ENCODE measurements at places on chromosomes 13 and 19.
A peak's percentile ranks its signal among the peaks of the same experiment; 100 is the strongest.

DNA sequence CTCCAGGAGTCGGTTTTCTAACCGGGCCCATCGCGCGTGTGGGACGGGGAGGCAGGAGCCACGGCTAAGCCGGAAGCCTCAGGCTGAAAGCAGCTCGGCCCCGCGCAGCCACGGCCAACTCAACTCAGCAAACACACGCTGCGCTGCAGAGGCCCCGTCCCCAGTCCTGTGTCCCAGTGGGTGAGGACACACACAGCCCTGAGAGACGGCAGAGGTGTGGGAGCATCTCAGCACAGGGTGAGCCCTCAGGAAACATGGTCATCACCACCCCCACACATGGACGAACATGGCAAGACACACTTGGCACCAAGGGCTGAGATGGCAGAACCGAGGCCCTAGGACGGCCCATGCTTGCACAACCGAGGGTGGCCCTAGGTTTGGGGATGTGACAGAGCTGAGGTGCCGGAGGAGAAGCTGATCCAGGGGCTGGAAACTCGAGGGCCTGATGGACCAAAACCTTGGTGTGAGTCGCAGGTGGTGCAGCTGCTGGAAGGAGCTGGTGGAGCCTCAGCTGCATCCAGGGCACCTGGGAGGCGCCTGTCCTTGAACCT is 29.0 kb upstream of the C13orf46 start:
- no peak for DNase-seq

DNA sequence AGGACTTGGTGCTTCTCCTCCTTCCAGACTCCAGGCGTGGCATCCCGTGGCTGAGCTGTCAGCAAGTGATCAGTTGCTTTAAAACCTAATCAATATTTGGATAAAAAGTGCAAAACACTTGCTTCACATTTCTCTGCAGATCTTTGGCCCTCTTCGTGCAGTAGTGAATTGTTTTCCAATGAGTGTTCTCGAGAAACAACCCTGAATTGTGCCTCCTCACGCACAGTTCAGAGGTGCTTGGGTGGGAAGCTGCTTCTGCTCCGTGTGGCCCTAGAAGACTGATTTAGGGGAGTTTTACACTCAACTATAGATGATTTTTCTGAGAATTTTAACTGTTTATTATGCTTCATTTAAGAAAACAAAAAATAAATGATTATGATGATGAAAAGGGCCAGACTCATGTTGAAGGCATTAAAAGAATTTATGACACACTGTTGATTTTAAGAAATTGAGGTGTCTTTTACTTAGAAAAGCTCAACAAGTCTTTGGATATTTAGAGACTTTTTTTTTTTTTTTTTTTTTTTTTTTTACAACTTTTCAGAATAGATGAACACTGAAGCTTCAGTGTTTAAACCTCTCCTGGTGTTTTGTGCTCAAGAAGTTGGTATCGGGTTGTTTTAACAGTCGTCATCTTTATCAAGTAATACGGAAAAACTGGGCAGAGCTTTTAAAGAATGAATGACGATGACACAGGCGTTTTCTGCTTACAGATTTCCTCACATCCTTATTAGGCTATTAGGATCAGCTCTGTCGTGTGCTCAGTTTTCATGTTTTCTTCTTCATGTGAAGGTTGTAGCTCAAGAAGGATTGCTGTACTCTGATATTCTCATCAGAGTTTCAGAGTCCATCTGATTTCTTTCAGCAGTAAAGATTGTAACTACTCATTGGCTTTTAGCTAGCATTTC is 39.5 kb upstream of the TEX29 start:
- no peak for DNase-seq

DNA sequence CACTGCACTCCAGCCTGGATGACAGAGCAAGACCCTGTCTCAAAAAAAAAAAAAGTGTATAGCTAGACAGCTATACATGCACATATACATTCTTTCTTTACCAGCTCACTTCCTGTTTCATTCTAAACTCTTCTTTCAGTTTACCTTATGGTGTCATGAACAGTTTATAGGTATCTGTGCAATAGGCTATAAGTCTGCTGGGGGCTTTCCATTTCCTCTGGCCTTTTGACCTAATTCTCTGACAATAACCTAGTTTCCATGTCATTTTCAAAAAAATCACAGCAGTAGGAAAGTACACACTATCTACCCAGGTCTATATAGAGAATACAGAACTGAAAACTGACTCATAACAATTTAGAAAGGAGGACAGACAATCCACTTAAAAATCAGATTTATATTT is 24.4 kb upstream of the URAD start:
- no peak for DNase-seq

DNA sequence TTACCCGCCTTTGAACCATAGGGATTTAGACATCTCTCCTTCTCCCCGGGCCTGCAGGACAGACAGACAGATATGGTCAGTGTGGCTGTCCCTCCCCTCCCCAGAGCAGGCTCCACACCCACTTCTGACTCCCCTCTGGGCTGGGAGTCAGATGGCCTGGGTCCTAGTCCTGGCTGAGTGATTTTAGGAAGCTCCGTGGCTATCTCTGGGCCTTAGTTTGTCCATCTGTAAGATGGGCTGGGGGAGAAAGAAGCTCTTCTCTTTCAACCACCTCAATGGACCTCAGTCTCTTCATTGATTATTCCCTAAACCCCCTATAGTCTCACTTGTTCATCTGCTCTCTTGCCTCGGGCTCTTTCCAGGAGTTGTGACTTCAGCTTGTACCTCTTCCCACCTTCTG is 35.5 kb downstream of the UNC13A start:
- no peak for DNase-seq

DNA sequence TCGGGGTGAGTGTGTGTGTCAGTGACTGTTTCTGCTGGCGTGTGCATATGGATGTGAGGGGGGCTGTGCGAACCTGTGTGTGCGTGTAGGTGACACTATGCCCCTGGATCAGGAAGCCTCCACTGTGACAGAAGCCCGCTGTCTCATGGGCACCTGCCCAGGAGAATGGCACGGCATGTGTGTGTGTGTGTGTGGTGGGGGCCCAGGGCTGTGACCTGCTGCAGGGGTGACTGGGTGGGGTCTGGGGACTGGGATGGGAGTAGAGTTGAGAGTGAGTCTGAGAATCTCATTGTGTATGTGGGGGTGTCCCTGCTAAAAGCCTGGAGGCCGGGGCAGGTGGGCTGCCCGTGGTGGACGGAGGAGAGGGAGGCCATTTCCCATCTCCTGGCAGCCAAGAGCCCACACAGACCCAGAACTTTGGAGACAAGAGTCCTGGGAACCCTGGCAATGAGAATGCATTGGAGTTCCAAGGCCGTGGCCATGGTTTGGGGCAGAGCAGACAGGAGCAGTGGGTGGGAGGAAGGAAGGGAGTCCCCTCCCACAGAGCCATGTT is 6.4 kb upstream of the TPM4 start:
- no peak for DNase-seq

DNA sequence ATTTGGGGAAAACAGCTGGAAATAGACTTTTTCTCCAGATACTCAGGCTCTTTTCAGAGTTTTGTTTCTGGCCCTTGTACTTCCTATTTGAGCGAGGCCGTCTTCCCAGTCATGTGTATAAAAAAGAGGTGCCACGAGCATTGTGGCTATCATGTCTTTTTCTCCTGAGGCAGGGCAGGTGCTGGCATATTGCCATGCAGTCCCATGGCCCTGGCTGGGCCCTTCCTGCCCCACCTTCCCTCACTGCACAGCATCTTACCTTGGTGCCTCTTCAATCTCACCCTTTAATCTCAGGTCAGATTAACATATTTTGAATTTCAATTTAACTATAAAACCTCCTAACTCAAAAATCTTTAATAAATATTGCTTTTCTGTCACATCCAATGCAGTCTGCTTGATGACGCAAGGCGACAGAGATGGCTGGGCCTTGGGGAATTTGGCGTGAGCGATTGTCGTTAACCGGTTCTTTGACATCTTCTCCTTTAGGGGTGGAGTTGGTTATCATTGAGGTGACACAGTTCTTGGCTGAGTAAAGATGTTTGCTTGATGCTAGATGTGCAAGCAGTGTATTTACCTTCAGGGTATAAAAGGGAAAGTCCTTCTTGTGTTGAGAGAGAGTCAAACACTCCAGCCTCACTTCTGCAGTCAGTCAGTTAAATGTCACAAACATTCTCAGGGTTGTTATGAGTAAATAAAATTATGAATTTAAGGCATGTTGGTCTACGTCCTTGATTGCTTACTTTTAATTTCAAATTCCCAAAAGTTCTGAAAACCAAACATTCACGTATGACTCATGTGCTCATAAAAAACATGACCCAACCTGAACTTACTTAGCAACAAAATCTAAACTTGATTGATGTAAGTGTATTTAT is 289.9 kb downstream of the MYO16 start:
- no peak for DNase-seq

- DNase-seq = no peak
Observed at GRCh38 chr13:30020726-30021312, 170.4 kb upstream of the UBL3 start.

- DNase-seq = no peak
Observed at GRCh38 chr19:51615991-51616390, 14.2 kb downstream of the SIGLEC5 start.

- no peak for DNase-seq
Observed at GRCh38 chr19:13768510-13768909, 4.2 kb downstream of the MRI1 start.

DNA sequence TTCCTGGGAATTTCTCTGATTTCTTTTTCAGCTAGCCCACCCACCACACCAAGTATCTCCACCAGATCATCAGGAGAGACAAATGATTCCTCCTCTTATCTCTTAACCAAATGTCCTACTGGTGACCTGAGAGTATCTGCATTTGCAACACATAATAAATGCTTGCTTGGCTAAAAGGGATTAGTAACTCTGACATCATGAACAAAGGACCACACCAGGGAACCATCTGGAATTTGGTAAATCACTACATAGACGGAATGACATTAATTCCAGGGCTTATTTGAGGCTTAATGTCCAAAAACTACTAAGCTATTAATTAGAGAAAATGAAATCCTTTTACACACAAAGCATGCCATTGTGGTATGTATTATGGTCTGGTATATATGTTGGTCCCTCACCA is 139.0 kb downstream of the RAP2A start:
- no peak for DNase-seq

DNA sequence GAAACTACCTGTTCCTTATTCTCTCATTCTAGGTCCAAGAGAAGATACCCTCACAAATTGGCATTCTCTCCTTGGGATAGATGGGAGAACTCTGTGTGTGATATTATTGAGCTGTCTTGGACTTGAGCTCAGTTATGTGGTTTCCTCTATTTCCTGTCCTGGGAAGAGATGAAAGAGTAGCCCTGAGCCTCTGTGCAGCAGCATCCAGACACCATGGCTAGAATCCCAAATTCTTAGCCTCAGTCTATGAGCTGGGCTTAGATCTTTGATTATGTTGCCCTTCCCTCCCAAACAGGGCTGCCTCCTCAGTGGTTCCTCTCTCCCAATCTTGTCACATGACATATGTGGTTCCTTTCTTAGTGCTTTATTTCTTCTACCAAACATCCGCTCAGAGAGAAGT is 290.7 kb downstream of the SPRY2 start:
- DNase-seq = no peak

DNA sequence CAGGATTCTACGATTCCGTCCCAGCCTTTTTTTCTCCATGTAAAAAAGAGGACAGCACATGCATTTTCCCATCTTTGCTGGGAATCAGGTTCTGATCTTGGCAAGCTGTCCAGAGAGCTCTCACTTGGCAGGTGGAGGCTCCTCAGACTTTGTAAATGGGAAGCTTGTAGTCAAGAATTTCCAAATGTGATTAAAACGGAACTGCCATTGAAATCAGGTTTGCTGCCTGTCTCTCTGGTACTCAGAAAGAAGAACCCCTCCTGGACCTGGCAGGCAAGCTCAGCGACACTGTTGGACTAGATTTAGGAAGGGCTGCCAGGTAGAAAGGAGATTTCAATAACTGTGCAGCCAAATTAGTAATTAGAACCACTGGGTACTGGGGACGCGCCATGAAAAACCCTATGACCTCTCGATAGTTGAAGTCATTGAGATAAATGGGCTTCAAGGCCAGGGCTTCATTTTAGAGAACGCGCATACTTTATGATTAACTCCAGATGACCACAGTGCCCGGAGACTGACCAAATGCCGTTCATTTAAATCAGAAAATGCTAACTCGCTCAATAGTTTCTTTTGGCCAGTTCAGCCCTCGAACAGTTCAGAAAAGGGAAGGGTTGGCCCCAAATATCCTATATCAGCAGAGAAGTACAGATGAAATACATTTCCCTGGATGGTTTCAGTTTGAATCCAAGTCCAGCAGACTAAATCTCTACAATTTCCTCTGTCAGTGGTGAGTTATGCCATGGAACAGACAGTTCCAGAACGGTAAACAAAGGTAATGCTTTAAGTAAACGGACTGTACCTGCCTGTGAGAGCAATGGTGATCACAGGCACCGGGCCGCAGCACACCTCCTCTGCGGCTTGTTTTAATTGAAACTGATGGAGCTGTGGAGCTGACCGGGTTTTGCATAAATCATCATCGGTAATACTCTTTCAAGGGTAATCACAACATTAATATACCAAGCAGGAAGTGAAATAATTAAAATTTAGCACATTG is 517.4 kb downstream of the RFC3 start:
- DNase-seq = no peak

- DNase-seq = no peak
Observed at GRCh38 chr13:30172593-30173302, 134.6 kb downstream of the KATNAL1 start.

GRCh38 chr19:47315125-47315821 is 5.6 kb downstream of the C5AR1 start:
- DNase-seq = peak; percentile 39

DNA sequence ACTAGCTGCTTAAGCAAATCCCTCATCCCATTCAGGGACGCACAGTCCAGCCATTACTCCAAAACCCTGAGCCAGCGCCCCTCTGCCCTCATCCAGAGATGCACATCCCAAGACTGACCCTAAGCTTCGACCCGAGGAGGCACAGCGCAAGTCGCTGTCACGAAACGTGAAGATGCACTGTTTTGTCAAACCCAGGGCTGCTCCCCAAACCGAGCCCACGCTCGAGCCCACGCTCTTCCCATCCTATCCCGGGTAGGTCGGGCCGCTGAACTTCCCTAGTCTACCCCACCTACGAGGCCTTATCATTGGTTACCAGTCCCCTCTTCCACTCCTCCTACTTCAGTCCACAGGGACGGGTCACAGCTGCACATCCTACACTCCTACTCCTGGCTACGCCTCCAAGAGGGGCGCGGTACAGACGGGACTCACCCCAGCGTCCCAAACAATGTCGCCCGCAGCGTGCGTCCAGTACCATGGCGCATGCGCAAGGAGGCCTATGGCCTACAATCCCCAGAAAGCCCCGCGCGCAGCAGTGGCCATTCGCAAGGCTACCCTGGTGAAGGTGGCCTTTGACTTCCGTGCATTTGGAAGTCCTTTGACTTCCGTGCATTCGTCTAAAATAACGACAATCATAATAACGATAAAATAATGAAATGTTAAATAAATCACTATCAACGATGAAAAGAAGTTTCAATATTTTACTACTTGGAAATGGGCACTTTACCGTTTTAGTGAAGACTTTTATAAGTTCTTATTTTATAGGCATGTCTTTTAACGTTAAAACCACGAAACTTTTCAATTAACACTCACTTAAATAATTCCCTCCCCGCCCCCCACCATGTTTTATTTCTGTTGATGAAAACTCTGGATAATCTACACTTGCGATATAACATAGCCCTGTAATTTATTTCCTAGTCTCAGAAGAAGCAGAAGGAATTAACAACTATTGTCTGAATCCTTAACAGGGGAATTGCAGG is at the start of gene ZNF285:
Gene ZNF285 (minus strand): TSS at position 470 of the 977 bp plus-strand sequence. CDS start 4,395 bp downstream, outside the sequence.
- no peak for DNase-seq

Measured in NCI-H69 (cell line).